Lung (tissue), 17 donors: ENCODE measurements at places on chromosomes 1 and 21. TPM values are rescaled to one million over a fixed set of nuclear protein-coding genes. Genes with fewer than 3 reads are reported as not detected.
A peak's percentile ranks its signal among the peaks of the same experiment; 100 is the strongest.

Gene AIRE
- polyA plus RNA-seq, result not detected

Gene RGS16
- polyA plus RNA-seq, result 26.6 TPM

Gene ATP6V1G3
- polyA plus RNA-seq, result not detected

Gene GCLM
- 8.7 TPM for polyA plus RNA-seq

Gene KLF18
- polyA plus RNA-seq, result not detected

Gene DIO1
- 0.24 TPM for polyA plus RNA-seq

DNA sequence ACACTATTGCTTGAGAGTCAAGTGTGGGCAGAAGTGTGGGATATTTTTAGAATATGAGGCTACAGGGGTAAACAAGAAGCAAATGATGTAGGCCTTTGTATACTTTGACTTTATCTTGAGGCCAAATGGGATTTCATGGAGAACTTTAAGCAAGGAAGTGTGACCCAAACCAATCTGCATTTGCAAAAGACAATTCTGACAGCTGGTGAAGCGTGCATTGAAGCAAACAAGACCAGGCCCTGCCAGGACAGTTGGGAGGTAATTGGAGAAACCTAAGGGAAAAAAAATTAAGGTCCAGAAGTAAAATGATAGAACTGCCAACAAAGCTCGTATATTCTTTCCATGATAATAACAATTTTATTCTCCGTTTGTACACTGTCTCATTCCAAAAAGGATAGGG lies 168.3 kb downstream of the TM2D1 start:
- no peak for DNase-seq

- no peak for DNase-seq
Observed at GRCh38 chr21:36747041-36747814, 48.3 kb downstream of the SIM2 start.

DNA sequence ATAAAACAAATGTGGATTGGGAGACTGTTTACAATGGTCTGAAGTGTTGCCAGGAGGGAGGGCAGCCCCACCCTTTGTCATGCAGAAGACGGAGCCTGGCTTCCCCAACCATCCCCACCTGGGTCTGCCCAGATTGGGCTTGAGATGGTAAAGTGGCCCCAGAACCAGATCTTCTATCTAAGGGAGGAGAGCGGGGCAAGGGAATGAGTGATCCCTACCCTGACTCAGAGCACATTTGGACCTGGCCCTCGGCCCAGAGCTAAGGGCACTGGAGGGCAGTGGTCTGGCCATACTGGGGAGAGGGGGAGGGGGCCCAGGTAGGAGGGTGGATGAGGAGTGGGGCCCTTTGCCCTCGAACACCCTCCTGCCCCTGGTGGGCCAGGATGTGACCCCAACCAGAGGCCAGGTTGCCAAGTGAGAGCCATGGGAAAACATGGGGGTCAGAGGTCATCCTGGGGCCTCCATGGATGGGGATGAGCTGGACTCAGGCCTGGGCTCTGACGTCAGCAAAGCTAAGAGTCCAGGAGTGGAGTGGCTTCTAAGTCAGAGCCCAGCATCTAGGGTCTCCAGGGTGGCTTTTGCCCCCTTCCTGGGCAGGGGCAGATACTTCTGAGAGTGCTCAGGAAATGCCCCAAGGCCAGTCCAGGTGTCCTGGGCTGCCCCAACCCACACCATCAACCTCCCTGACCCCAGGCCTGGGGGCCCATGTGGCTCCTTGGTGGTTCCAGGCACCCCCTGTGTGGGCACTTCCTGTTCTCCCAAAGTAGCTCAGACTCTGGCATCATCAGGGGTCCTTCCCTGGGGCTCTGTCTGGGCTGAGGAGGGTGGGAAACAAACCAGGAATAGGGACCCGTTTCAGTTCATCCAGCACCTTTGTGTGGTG lies 1.6 kb upstream of the LEFTY1 start:
- no peak for DNase-seq

DNA sequence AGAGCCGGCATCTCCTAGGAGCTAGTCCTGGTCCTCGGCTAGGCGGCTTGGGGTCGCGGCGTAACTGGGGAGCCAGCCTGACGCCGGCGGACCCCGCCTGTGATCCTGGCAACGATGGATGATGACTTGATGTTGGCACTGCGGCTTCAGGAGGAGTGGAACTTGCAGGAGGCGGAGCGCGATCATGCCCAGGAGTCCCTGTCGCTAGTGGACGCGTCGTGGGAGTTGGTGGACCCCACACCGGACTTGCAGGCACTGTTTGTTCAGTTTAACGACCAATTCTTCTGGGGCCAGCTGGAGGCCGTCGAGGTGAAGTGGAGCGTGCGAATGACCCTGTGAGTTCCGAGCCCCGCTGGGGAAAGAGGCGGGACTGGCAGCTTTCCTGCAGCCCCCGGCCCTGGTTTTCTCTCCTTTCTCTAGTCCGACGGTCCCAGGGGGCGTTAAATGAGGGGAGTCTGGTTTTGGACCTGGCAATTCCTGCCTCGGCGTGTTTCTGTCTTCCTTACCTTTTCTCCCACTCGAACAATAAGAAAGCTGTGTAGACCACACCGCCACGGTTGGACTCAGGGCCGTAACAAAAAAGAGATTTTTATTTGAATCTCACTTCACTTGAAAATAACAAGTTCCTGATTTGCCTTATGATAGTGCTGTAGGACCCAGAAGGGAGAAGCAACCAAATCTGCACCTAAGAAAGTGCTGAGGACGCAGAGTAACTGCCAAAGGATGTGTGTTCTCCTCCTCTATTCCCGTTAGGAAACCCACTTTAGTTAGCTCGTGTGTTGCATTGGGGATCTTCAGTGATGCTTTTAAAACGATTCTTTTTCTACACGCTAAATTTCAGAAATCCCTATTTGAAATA lies at the start of gene SPRTN:
TSS of gene SPRTN (plus strand) at position 24 of the 859 bp plus-strand sequence. CDS start at position 115, 91 bp downstream.
- no peak for DNase-seq

GRCh38 chr1:176692431-176692830 lies 229.5 kb downstream of the PAPPA2 start:
- DNase-seq, result no peak

DNA sequence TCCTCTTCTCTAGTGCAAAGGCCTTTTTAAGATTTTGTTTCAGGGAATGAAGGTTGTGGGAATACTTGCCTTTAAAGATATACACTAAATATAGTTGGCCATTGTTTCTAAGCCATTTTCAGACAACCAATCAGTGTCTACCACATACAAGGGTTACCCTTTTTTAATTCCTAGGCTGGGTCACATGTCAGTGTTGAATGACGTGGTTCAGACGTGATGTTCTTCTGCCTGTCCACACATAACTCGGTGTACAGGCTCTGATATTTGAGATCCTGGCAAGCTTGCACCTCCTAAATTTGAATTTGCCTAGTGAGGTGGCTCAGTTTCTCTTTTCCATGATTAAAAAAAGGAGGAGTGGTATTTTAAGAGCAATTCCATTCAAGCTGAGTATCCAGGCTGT lies 38.8 kb downstream of the DTL start:
- no peak for DNase-seq

DNA sequence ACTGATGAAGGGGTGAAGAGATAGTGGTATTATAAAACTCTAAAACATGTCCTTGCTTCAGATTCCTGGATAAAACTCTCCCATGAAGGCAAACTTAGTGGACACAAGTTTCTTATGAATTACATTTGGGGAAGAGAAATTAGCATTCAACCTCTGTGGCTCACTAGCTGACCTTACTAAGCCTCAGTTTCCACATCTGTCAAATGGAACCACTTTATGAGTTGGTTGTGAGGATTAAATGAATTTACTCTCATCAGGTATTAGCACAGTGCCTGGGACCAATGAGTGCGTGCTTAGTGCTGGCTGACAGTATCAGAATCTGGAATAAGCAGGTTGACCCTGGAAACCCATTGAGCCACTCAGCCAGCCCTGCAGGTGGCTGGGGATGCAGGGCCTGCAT lies 2.6 kb downstream of the CACNA1S start:
- no peak for DNase-seq

DNA sequence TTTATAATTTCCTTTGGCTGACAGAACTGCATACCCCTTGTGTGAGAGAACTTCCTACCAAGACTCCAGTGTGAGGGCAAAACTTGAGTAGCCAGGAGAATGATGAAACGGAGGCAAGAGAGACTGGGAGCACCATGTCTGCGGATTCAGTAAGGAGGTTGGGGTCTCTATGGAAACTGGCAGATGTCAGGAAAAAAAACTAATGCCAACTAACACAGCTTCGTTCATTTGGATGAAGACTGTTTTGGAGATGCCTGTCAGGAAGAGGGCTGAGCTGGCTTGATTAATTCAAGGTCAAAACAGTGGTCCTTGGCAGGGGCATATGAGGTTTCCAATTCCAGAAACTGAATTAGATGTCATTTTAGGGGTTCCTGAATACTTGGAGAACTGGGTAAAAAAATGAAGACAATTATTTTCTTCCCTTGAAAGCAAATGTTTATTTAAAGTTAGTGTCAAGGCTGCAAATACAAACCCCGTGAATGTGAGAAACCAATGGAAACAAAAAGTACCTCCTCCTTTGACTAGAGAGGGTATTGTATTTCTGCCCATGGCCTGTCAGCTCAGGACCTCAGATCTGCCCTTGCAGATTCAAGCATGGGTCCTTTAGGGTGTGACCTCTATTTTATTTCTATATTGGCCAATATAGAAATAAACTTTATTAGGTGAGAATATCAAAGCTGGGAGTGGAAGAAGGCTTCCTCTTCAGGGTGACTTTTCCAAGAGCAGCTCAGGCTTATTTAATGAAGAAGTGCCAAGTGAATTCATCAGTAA lies 110.5 kb downstream of the MAST2 start:
- DNase-seq, result no peak

- no peak for DNase-seq
Observed at GRCh38 chr21:17146426-17146825, 366.4 kb upstream of the CXADR start.

DNA sequence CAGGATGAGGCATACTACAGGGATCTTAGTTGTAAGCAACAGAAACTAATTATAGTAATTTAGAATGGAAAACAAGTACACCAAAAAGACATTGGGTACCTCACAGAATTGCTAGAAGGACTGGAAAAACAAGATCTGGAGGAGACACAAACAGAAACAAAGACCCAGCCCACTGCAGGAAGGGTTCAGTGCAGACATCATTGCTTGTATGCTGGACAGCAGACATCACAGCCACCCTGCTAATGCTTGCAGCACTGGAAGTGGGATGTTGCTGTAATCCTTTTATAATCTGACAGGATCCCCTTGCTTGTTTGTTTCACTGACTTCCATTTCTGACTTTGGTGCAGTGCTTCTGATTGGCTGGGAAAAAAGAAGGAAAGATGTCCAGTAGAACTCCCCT lies 111.4 kb upstream of the ZNF678 start:
- DNase-seq, result no peak

DNA sequence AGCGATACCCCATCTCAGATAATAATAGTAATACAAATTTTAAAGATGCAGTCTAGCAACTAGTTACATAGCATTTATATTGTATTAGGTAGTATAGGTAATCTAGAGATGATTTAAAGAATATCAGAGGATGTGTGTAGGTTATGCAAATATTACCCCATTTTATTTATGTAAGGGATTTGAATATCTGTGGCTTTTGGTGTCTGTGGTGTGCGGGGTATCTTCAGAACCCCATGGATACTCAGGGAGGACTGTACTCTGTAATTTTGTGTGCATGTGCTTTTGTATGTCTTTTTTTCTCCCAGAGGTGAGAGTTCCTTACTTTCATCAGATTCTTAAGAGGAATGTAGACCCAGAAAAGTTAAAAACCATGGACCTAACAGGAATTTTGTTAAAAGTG lies 12.8 kb downstream of the RNF2 start:
- no peak for DNase-seq

DNA sequence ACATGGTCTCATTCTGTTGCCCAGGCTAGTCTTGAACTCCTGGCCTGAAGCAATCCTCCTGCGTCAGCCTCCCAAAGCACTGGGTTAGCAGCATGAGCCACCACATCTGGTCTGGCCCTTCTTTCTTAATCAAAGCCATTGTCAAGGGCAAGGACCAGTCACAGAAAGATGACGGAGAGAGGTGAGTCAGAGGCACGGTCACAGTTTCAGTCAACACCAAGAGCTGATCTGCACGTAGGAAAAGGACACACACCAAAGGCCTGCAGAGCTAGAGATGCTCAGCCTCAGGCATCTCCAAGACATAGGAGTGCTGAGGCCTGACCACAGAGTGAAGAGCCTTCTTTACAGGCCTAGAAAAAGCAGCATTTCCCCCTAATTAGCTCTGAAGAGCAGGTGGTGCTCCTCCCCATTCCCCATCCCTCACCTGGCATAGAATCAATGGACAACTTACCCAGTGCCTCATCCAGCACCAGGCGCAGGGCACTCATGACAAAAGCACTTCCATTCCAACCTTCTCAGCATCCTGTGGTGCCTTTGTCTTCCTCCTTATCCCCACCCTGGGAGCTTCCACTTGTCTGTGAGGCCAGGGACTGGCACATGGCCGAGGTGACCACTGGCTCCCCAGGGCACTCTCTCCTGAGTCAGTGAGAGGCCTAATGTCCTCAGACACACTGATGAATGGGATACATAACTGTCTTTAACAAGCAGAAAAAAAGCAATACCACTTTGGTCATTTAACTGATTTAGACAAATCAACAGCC lies 139.8 kb downstream of the AJAP1 start:
- no peak for DNase-seq

DNA sequence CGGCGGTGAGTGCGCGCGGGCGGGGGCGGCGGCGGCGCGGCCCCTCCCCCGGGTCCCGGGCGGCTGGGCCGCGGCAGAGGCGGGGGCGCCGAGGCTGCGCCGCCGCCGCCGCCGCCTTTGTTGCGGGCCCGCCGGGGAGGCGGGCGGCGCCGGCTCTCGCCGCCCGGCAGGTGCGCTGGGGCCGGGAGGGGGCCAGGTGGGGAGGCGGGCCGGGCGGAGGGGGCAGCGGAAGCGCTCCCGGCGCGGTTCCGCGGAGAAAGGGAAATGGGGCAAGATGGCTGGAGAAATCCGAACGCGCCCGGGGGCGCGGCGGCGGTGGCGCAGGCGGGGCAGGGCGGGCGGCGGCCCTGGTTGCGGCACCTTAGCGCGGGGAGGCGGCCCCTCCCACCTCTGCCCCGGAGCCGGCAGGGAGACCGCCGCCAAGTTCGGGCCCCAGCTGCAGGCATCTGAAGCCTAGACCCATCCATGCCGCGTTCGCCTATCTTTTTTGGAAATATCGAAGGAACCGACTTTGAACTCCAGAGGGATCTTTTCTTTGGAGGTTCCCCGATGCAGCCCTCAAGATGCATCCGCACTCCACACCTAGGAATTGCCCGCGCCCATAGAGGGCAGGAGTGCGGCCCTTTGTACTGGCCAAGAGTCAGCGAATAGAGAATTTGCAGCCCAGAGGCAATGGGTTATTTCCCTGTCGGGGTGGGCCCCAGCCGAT lies 479 bp downstream of the POGK start:
- peak; percentile 40 for DNase-seq

GRCh38 chr21:40635391-40635790 lies 211.6 kb downstream of the DSCAM start:
- DNase-seq, result no peak

- no peak for DNase-seq
Observed at GRCh38 chr1:56466538-56466937, 112.8 kb downstream of the PLPP3 start.

- DNase-seq, result no peak
Observed at GRCh38 chr1:111192074-111192473, 8.4 kb downstream of the DENND2D start.
